ENCODE measurements at places on chromosomes 6 and 20.

DNA sequence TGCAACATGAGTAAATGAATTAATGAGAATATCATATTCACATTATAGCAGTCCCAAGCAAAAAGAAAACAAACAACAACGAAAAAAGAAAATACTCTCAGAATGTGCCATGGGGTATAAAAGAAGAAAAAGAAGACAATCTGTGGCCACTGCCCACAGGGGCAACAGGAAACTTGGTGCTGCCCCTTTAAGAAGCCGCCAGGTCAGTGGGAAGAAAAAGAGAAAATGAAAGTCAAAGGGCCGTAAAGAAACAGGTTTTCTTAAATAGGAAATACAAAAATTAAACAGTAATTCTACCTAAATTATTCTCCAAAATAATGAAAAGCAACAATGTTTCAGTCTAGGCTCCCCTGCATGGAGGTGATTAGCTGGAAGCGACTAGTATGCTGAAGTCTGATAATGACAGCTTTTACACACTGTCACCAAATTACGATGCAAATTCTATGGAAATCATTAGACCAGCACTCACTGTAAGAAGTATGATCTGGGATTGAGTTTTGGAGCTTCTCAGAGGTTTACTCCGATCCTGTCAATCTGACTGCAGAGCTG is 23.6 kb downstream of the GMDS start:
- DNase-seq = no peak

- DNase-seq = no peak
Measured at GRCh38 chr20:5882166-5882565, 68.2 kb downstream of the TRMT6 start.

GRCh38 chr6:39778581-39779255 is 13.5 kb upstream of the DAAM2 start:
- DNase-seq = no peak

GRCh38 chr6:1613688-1614447 is 4.2 kb downstream of the FOXC1 start:
- DNase-seq = no peak

- no peak for DNase-seq
Measured at GRCh38 chr20:43994486-43995100, 79.9 kb downstream of the TOX2 start.

DNA sequence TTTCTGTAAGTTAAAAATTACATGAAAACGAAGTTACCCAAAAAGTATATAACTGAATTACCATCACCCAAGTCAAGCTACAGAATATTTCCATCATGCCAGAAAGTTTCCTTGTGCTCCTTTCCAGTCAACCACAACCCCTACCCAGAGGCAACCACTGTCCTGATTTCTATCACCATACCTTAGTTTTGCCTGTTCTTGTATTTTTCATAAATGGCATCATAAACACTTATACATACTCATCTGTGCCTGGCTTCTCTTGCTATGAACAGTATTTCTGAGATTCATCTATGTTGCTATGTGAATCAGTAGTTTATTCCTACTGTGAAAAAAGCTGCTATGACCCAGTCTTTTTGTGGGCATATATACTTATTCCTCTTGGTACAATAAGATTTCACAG is 7.4 kb downstream of the FKBP5 start:
- no peak for DNase-seq

GRCh38 chr6:43774776-43775534 is 4.9 kb downstream of the VEGFA start:
- peak; percentile 14 for DNase-seq

DNA sequence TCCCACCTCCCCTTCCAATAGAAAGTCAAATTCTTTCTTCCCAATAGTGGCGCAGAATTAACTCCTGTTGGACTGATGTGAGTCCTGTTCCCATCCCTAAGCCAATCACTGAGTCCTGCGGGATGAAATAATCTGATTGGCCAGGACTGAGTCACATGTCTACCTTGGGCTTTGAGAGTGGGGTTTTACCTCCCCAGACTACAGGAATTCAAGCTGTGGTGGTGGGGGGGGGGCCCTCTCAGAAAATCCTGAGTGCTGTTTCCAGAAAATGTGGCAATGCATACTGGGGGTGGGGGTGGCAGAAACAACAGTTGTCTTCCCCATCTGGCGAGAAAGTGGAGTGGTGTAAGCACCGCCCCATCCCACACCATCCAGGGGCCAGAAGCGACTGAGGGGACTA is 65.7 kb downstream of the CTCFL start:
- DNase-seq = no peak

DNA sequence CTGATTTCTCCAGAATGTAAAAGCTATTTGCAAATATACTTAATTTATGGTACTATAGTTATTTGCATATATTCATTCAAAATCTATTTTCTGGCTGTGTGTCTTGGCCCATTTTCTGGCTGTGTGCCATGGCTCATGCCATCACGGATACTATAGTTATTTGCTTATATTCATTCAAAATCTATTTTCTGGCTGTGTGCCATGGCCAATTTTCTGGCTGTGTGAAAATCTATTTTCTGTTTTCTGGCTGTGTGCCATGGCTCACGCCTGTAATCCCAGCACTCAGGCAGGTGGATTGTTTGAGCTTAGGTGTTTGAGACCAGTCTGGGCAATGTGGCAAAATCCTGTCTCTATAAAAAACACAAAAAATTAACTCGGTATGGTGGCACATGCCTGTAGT is 28.9 kb upstream of the RIPK1 start:
- DNase-seq = no peak

DNA sequence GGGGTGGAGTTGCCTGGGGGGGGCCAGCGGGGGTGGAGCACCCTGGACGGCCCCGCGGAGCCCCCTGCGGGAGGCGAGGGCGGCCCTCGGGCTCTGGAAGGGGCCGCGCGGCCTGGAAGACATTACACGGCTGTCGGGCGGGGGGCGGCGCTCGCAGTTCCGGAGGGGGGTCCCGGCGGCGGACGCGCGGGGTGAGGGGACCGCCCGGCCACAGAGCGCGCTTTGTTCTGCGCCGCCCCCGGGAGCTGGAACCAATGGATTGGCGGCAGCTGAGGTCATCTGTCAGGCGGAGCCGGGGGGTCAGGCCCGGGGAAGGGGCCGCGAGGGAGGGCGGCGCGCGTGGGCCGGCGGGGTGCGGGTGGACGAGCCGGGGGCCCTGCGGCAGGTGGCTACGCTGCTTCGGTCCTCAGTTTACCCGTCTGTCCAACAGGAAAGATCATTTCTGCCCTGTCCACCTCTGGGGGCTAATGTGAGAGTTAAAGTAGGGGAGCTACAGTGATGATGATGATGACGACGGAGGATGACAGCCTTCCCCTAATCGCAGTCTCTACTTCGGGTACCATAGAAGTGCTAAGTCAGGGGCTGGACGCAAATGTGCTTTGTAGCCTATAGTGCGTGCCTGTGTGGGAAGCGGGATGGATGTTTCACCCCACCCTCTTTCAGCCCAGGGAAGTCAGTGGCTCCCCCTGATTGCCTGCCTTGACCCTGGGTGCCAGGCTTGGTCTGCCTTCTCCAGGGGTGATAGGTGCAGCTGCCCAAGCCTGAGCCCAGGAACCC is 10.4 kb downstream of the SRXN1 start:
- no peak for DNase-seq

GRCh38 chr6:85923013-85923430 is 280.3 kb upstream of the SYNCRIP start:
- no peak for DNase-seq

GRCh38 chr6:42068173-42068572 is 17.8 kb downstream of the TAF8 start:
- no peak for DNase-seq

GRCh38 chr20:62310757-62311121 is 7.9 kb downstream of the ADRM1 start:
- no peak for DNase-seq

DNA sequence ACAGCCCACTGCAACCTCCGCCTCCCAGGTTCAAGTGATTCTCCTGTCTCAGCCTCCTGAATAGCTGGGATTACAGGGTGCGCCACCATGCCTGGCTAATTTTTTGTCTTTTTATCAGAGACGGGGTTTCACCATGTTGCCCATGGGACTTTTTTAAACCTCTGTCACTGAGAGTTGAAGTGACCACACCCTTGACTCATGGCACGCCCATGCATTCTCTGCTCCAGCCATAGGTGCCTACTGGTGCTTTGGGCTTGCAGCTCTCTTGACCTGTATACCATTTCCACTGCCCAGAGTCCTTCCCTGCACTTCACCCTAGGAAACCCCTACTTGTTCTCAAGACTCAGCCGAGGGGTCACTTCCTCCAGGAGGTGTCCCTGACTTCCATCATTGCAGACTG is 2.4 kb upstream of the SCRT2 start:
- no peak for DNase-seq

DNA sequence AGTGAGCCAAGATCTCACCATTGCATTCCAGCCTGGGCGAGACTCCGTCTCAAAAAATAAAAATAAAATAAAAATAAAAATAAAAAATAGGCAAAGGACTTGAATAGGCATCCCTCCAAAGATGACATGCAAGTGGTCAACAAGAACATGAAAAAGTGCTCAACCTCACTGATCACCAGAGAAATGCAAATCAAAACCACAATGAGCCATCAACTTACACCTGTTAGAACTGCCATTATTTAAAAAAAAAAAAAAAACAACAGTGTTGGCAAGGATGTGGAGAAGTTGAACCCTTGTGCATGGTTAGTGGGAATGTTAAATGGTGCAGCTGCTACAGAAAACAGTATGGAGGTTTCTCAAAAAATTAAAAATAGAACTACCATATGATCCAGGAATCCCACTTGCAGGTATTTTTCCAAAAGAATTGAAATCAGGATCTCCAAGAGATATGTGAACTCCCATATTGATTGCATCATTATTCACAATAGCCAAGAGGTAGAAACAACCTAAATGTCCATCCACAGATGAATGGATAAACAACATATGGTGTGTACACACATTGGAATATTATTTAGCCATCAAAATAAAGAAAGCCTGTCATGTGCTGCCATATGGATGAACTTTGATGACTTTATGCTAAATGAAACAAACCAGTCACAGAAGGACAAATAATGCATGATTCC is 2.8 kb downstream of the C20orf203 start:
- no peak for DNase-seq

- DNase-seq = no peak
Measured at GRCh38 chr6:39516471-39516870, 194.0 kb upstream of the KCNK16 start.

- no peak for DNase-seq
Measured at GRCh38 chr6:127718694-127719093, 141.7 kb downstream of the C6orf58 start.

GRCh38 chr6:68229566-68229965 is 405.5 kb upstream of the ADGRB3 start:
- DNase-seq = no peak

GRCh38 chr6:16043171-16044135 is 85.4 kb upstream of the MYLIP start:
- DNase-seq = no peak

DNA sequence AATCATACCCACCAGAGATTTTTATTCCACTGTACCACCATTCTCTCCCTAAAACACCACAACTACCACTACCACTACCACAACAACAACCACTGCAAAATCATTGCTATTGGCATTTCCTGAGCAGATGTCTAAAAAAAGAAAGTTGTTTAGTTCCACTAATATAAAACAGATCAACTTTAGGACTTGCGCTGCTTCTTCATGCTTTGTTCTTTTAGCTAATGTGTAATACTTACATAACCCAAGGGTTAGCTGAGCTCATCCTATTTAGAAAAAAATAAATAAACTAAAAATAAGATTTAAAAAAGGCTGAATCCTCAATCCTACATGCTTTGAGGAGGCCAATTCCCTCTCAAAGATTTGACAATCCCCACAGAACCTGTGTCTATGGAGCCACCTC is 11.4 kb downstream of the IYD start:
- no peak for DNase-seq

DNA sequence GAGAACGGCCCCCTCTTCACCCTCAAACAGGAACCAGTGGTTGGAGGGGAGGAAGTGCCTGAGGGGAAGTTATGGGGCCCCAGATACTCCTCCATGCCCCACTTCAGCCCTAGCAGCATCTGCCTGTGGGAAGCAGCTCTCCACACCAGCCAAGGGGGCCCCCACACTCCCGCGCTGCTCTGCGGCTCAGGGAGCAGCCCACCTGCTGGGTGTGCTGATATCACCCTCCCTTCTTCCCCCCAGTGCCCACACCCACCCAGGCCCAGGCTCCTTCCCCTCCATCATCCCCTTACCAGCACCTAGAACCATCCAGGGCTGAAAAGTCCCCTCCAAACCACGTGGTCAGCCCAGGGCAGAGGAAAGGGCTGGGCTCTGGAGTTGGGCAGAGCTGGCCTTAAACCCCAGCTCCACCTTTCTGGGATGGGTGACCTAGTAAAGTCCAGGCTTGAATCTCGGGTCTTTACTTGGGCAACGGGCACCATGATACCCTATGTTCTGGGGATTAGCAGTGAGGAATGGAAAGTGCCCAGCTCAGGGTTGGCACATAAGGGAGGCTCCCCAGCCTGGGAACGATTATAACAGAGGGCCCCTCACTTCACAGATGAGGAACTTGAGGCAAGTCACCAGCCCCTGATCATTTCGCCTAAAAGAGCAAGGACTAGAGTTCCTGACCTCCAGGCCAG is 663 bp downstream of the LST1 start:
- no peak for DNase-seq

DNA sequence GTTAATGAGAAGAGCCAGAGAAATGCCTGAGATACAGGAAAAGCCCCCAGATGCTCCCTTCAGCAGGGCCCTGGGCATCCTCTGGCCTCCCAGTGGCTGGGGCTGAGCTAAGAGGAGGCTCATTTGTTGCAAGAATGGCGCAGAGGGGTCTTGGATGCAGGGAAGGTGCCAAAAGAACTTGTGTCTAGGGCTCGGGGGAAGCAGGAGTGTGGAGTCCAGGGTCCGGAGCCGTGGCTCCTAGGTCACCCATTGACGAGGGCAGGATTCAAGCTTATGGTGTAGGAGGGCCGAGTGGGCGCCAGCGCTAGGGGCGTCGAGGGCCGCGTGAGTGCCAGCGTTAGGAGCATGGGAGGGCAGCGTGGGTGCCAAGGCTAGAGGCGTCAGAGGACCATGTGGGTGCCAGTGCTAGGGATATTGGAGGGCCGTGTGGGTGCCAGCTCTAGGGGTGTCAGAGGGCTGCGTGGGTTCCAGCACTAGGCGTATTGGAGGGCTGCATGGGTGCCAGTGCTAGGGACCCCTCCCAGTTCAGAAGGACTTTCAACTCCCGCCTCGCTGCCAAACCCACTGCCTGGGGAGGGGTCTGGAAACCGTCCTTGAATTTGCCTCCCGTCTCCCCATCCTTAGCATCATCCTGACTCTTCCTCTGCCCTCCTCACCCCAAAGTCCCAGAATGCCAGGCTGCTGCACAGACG is 250.5 kb upstream of the AFDN start:
- no peak for DNase-seq
